ENCODE measurements at places on chromosomes 5 and 9.

DNA sequence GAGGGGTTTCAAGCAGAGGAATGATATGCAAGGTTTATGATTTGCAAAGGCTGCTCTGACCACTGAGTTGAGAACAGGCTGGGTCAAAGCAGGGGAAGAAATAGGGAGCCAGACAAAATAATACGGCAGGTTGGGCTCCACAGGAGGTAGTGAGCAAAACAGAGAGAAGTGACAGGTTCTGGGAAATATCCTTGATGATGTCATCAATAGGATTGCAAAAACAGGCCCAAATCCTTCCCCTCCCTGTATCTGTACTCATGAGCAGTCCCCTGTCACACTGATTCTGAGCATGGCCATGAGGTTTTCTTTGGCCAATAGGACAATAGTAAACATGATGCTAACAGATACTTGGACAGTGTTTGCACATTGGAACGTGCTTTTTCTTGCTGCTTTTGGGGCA lies 471.8 kb upstream of the BRINP1 start:
- DNase-seq, result no peak

- no peak for DNase-seq
These were observed 31.6 kb upstream of the ACOT12 start for GRCh38 chr5:81425569-81425968.

GRCh38 chr5:58255970-58256369 lies 203.9 kb downstream of the PLK2 start:
- DNase-seq, result no peak

DNA sequence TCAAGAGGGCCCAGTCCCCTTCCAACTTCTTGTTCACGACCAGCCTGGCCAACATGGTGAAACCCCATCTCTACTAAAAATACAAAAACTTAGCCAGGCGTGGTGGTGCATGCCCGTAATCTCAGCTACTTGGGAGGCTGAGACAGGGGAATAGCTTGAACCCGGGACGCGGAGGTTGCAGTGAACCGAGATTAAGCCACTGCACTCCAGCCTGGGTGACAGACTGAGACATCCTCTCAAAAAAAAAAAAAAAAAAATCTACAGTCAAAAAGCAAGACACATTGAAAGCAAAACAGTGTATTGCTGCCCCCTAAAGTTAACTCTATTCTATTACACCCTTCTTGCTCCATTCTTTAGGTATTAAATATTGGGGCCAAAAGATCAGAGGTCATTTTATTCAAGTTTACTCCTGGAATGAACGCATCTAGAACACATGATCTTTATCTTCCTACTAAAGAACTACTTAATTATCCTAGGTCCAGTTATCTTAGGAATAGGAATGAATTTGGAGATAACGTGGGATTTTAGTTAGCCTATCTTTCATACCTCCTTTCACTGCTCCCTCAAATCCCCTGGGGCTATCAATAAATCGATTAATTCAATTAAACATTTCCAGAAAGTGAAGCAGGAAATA lies 2.4 kb downstream of the ATG12 start:
- no peak for DNase-seq

- no peak for DNase-seq
These were observed 202.4 kb downstream of the TTLL11 start for GRCh38 chr9:121890746-121891145.

DNA sequence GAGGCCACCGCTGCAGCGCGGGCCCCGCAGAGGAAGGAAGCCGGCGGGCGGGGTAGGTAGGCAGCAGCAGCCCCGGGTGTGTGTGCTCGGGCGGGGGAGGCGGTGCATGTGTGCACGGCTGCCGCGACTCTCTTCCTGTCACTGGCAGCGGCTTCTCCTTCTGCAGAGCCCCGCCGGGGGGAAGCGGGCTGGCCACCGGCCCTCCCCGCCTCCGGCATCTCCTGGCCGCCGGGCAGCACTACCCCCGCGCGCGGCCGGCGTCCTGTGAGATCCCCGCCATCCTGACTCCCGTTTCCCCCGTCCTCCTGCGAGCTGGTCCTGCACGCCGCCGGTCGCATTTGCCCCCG lies 315 bp downstream of the PIK3R1 start:
- no peak for DNase-seq

DNA sequence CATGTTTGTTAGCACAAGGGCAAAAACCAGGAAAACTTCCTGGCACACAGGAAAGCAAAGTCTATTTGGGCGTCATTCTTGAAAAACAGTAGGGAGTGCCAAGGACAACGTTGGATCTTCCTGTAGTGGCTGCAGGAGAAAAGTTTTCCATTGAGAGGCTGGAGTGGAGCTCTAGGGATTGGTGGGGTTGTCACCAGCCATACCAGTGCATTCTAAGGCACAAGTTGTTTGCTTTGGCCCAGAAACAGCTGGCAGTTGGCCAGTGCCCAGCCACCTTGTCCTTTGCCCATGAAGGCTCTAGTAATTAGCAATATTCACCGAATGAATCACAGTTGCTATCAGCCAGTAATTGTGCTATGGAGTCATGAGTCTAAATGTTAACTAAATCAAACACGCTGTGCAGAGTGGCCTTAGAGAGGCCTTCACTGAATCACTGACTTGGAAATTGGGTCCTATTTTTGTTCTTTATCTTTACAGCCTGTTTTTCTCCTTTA lies 26.4 kb downstream of the TNFSF15 start:
- DNase-seq, result no peak

DNA sequence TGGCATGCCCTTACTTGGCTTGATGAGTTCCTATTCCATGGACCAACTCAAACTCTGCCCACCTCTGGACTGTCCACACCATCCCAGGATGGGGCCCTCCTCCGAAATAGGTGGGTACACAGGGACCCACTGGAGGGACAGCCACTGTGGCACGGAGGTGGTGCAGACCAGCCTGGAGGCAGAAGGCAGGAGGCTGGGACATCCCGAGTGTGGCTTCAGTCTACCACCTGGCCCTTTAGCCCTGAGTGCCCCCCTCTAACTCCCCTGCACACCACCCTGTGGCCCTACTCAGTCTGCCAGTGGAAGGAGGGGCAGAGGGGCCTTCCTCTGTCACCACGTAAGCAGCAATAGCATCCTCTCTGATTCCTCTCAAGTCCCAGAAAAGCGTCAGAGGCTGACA lies 3.7 kb downstream of the IL3 start:
- no peak for DNase-seq

GRCh38 chr5:172548981-172549687 lies 91.9 kb upstream of the NEURL1B start:
- DNase-seq, result no peak

Measured in NCI-H1048 (cell line).